ACHN (cell line): ENCODE measurements at places on chromosomes 2 and 18.

- DNase-seq, result peak; percentile 77
Observed at GRCh38 chr2:187554011-187554703, at the start of gene TFPI. Gene TFPI (minus strand): TSS chr2:187554435. CDS start chr2:187503768, 50,667 bp downstream.

GRCh38 chr2:19767899-19768298 lies 133.9 kb downstream of the TTC32 start:
- DNase-seq, result no peak

DNA sequence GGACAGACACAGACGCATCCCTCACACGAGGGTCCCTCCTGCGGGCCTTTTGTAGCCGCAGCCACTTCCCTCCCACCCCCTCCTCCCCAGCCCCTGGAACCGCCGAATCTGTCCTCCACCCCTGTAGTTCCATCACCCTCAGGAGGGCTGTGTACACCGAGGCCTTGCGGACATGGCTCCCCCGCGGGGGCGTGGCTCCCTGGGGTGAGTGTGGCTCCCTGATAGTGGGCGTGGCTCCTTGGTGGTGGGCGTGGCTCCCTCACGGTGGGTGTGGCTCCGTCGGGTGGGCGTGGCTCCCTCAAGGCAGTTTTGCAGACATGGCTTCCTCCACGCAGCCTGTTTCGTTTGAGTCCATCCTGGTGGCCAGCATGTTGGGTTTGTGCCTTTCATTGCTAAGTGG lies 420.7 kb upstream of the SALL3 start:
- no peak for DNase-seq

DNA sequence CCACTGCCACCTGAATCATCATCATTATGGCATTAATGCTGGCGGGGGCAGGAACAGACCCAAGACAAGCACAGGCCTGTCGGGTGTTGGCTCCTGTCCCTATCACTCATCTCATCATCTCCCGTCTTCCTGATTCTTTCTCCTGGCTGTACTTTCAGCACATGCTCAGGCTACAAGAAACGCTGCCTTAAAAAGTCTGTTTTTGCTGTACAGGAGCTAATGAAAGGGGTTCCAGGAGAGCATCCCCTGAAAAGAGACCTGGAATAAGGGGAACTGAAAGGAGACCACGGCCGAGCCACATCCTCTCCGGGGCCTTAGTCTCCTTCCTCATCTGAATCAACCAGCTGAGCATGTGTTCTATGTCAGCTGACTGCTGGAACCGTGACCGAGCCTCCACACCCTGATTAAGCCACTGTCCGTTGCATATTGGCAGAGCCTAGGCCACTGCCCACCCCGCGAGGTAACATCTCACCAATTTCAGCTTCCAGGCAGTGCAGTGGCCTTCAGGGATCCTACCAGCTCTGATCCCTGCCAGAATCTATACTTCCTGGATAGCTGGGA lies 62.6 kb downstream of the DNMT3A start:
- no peak for DNase-seq

DNA sequence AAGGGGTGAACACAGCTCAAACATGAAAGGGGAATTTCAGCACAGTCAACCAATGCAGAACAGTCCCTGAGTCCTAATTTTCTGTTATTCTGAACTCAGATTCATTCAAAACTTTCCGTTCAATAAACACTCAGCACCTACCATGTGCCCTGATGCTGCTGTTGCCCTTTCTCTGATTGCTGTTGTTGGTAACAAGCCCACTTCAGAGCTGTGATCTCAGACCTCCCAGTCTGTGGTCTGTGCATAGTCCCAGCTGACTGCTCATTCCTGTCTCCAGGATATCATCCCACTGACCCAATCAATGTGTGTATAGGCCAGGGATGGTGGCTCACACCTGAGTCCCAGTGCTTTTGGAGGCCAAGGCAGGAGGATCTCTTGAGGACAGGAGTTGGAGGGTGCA lies 82.7 kb upstream of the SLC35G4 start:
- DNase-seq, result no peak

DNA sequence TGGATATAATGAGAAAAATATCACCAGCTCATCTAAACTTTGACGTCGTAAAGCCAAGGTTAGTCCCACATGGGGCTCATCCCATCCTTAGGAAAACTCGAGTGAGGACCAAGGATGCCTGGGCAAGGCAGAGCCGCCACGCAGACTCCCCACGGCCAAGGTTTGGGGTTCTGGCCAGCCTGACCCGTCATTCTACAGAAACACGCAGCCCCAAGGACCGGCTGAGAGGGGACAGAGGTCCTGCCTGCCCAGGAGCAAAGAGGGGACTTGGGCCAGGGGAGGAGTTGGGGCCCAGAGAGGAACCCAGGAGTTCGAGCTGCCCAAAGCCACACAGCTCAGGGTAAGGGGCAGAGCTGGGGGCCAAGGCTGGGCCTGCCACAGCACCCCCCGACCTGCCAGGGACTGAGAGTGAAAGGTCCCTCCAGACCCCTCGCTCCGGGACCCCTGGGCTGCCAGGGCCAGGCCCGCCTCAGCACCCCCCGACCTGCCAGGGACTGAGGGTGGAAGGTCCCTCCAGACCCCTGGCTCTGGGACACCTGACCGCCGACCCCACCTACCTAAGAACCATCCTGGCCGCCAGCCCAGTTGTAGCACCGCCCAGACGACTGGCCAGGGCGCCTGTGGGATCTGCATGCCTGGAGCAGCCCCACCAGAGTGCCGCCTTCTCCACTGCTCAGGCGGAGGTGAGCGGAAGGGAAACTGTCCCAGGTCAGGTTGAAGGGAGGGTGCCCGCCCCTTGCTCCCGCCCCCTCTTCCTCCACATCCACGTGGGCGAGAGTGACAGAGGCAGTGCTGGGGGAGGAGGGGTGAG lies at the start of gene PDCD1:
Gene PDCD1, minus strand, starts transcription at position 689 of the 811 bp plus-strand sequence. Its CDS starts 56 bp downstream, at position 633.
- no peak for DNase-seq

DNA sequence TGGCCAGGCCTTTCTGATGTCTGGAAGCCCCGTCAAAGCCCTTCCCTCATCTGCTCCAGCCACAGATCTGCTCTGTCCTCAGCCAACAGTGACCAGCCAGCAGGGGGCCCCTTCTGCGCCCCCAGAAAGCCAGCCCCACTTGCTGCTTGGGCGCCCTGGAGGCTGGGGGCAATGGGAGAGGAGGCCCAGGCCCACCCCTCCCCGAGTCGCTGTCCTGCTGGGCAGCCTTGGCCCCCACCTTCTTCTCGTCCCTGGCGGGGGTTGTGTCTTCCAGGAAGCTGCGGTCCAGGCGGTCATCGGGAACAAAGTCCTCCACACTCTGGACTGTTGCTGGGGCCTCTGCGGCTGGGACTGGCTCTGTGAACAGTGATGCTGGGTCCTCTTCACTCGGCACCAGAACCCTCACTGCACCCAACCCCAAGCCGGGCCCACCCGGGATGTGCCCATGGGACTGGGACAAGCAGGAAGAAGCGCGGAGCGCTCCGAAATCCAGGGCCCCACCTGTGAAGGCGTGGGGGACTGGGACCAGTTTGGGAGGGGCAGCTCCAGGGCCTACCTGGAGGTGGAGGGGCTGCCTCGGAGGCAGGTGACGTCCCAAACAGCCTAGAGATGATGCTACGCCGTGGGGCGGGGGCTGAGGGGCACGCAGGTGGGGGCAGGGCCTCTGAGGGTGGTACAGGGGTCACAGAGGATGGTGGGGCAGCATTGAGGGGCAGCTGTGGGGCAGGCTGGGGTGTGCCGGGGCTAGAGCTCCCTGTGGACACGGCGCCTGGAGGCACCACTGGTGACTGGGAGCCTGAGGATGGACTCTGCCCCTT lies 257.6 kb downstream of the ANKRD30B start:
- no peak for DNase-seq

DNA sequence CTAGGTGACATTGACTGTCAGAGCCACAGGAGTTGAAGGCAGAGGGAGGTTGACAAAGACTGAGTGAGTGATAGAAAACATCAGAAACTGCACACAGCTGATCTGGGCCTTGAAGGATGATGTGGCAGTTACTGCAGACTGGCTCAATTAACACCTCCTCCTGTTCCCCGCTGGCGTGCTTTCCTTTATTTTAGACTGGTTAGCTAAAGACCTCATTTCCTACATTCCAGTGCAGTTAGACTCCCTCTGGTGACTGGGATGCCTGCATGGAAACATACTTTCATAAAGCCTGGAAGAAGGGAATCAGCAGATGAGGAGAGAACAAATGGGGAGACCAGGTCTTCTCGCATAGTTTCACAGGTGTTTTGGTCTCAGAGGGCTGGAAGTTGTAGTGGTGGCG lies 7.1 kb downstream of the TPGS2 start:
- DNase-seq, result no peak

DNA sequence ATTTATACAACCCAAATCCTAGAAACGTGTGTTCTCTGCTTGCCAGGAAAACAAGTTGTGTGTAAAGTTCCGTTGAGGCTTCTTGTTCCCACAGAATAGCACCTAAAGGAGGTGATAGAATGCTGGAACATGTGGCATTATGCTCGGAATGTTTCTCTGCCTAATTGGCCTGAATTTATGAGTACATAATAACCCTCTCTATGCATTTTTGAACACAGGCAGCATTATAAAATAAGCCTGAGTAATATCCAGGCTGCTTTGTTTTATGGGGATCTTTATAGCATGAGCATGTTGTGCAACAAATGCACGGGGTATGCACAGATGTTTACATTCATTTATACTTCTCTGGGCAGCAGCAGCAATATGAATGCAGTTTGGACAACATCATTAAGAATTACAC lies 385.7 kb downstream of the MBD2 start:
- DNase-seq, result no peak
